Skin of body (tissue), 3 donors: ENCODE measurements at places on chromosomes 11 and 22. TPM values are rescaled to one million over a fixed set of nuclear protein-coding genes. Genes with fewer than 3 reads are reported as not detected.

GRCh38 chr11:122229481-122230384 lies 113.7 kb upstream of the BLID start:
- DNase-seq: peak; percentile 8

DNA sequence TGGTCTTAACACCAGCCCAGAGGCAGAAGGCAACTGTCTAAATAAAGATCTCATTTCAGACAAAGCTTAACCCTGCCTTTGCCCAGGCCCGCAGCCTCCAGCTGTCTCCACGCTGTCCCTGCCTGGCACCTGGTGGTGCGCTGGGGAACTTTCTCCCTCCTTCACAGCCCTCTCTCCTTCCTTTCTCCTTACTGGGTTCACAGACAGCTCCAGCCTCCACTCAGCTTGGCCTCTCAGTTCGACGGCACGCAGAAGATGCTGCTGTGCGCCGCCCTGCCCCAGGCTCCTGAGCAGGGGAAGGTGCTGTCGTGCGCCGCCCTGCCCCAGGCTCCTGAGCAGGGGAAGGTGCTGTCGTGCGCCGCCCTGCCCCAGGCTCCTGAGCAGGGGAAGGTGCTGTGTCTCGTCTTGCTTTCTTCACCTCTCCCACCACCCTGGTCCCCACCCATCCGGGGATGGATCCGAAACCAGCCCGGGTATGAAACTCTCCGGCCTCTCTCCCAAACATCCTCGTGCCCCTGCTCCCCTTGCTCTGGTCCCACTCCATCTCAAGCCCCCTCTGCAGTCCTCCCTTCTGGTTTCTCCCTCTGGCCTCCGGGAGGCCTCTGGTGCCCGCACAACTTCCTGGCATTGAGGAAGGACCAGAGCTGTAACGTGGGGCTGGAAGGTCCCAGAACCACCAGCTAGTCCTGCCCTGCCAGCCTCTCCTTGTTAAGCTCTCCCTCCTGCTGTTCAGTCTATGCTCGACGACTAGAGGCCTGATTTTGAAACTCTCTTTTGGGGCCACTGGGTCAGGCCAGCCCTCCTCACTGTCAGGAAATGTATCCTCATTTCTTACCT lies 22.9 kb upstream of the JAM3 start:
- DNase-seq: no peak

DNA sequence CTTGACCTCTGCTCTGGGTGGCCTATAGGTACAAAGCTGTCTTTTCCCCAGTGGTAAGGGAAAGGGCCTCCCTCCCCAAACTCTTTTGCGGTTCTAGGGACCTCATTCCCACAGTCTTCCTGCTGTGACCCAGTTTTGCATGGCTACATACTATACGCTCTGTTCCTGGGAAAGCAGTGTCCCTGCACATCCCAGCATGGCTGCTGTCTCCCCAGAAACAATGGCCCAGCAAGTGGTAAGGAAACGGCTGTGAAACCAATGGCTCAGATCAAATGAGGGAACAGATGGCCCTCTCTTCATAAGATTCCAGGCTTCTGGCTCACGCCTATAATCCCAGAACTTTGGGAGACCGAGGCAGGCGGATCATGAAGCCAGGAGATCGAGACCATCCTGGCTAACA lies 41.1 kb downstream of the RPL27A start:
- DNase-seq: no peak

DNA sequence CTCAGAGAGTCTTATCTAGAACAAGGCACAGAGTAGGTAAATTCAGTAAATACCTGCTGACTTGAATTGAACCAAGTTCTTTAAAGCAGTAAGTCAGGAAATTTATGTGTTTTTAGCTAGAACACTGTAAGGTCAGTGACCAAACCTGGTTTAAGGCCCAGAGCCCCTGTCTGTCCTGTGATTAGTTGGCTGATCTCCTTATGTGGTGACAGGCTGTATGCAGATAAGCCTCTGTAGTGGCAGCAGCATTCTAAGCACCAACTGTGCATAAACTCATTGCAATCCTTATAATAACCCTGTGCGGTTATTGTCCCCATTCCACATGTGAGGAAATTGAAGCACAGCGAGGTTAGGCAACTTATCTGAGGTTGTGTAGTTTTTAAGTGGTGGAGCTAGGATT lies 40.5 kb downstream of the FBXO7 start:
- DNase-seq: no peak

PHETA2 gene
- total RNA-seq: 14.8 TPM
